ENCODE measurements at places on chromosomes 13 and 19.

GRCh38 chr19:19406878-19407632 lies 1.6 kb downstream of the GATAD2A start:
- DNase-seq: peak; percentile 32

- no peak for DNase-seq
Observed at GRCh38 chr13:67438465-67438864, 208.3 kb upstream of the PCDH9 start.

GRCh38 chr13:93344048-93344705 lies 117.6 kb downstream of the GPC6 start:
- no peak for DNase-seq

DNA sequence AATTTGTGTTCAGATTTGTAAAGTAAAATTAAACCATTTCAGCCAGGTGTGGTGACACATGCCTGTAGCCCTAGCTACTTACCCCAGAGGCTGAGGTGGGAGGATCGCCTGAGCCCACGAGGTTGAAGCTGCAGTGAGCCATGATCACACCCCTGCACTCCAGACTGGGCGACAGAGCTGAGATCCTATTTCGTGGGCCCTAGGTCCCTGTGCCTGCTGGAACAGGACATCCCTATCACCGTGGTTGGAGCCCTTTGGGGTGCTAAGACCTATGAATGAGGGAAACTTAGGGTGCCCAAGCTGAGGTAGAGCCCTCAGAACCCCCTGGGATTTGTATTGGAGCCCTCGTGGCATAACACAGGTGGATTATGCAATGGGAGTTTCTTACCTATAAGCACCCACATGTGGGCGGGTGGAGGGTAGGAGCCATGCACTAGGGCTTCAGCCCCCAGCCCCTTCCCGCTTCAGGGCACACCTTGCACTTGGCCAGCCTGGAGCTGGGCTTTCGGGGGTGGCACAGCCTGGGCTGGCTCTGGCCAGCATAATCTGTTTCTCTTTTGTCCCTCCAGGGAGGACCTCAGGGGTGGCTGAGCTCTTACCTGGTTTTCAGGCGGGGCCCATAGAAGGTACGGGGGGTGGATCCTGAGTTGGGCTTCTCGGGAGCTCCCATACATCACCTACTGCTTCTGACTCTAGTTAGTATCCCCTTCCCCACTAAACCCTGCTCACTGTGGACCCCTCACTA lies 7.2 kb upstream of the USF2 start:
- no peak for DNase-seq

DNA sequence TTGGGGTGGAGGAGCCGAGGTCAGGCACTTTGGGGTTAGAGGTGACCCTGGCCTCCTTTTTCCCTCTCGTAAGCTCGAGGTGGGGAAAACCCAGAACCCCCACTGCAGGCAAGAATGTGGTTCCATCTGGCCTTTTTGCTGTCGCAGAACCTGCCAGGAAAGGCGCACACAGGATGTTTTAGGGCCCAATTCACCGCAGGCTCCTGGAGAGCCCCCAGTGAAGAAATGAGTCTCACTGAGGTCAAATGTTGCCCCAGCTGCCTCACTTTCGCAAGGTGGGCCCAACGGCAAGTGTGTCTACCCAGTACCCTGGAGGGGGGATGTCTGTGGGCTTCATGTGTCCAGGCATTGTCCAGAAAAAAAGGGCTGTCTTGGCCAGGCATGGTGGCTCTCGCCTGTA lies 61.8 kb downstream of the PEX11G start:
- no peak for DNase-seq

DNA sequence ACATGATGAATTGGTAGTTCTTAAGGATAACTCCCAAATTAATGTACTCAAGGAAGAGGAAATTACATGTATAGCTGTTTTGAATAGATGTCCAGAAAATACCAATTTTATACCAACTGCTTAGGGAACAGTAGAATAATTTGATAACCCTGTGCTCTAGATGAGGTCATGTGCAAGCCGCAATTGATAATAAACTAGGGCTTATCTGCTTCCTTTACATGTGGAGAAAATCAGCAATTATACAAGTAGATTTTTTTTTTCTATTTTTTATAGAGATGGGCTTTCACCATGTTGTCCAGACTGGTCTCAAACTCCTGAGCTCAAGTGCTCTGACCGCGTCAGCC lies 9.3 kb downstream of the TPT1 start:
- no peak for DNase-seq

GRCh38 chr19:34402074-34402600 lies 2.1 kb upstream of the PDCD2L start:
- no peak for DNase-seq

DNA sequence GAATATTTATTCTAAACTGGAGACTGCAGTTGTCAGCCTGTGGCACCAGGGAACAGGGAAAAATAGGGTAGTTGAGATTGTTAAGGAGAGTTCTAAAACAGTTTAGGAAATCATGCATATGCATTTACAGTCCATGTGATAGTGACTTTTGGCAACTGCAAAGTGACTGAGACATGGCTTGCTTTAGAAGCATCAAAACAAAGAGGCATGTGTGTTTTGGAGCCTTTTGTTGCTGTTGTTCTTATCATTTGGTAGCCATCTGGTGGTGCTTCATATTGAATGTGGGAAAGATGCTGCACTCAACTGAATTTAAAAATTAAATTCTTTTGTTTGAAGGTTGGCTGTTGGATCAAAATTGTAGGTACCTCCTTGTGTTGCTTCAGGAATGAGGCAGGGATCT lies 10.2 kb upstream of the EBPL start:
- no peak for DNase-seq

DNA sequence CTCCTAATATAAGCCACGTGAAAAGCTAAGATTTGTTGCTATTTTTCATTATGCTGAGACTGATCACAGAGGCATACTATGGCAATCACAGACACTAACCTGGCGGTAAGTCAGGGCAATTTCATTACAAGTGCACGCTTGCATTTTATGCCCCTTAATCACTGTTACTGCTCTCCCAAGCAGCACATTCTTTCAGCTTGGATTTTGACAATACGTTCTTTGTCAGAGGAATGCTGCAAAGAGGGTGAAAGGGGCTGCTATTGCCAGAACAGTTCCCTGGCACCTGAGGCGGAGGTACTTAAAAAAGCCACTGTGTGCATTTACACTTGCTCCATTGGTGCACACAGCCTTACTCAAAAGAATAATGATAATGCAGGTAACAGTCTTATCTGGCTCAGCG lies 346.6 kb downstream of the RFC3 start:
- no peak for DNase-seq

DNA sequence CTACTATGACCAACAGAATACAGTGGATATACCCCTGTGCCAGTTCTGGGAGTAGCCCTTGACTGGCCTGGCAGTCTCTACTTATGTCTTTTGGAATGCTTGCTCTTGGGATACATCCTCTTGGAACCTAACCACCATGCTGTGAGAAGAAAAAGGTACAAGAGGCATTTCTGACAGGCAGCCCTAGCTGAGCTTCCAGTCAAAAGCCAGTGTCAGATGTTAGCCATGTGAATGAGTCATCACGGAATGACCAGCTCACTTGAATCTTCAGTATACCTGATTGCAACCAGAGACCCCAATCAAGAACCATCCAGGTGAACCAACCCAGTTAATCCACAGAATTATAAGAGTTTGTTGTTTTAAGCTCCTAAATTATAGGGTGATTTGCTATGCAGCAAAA lies 4.1 kb downstream of the CCDC169 start:
- DNase-seq: no peak

- DNase-seq: no peak
Observed at GRCh38 chr13:77219401-77219800, 107.5 kb downstream of the MYCBP2 start.

DNA sequence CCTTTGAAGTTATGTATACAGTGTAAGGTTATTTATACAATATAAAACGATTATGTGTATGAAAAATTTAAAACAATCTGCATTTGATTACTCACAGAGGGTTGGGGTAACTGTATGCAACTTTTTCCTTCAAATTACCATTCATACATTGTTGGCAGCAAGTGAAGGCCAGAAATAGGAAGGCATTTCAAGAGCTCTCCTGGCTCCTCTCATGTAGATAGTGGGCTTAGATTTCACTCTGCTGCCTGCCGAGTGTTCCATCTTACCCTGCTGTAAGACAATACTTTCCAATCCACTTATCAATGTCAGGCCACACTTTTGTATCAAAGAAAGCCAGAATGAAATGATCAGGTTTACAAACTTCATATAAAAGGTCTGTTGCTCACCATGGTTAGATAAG lies 245.2 kb downstream of the DNAJC15 start:
- no peak for DNase-seq

- no peak for DNase-seq
Observed at GRCh38 chr13:113664751-113665596, 2.0 kb upstream of the GRK1 start.

DNA sequence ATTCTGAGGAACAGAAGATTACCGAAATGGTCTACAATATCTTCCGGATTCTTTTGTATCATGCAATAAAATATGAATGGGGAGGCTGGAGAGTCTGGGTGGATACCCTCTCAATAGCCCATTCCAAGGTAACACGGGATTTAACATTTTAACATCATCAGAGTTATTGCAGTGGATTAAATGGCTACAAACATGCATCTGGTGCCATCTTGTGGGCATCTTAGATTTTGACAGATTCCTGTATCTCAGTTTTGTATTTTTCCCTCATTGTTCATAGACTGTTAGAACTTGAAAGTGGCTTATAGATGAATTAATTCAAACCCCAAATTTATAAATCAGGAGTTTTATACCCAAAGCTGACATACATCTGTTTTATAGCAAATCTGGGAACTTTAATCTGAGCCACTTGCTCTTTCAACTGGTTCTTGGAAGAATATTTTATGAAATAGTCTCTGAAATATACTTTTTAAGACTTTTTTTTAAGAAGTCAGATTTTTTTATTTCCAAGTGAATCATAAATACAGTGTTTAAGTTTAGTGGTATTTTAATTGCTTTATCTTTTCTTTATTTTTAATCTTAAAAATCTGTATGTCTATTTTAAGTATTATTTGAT lies 215.2 kb downstream of the NBEA start:
- peak; percentile 26 for DNase-seq

DNA sequence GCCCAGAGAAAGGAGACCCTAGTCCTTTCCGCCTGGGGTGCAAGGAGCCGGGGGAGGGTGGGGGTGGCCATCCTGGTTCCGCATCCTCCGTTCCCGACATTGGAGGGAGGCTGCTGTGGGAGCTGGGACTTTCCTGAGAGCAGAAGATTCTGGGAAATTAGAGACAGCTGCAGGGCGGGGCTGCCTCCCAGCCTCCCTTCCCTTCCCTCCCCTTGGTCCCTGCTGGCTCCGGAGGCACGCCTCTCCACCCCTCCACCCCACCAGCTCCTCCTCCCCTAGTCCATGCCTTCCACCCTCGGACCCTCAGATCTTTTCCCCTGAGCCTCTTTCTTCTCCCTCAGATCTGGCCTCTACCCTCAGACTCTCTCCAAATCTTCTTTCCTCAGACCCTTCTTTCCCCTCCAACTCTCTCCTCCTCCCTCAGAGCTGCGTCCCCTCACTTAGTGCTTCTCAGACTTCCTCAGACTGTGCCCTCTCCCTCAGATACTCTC lies 3.1 kb upstream of the BCL3 start:
- DNase-seq: no peak

GRCh38 chr13:40433577-40433976 lies 232.9 kb downstream of the FOXO1 start:
- peak; percentile 43 for DNase-seq

DNA sequence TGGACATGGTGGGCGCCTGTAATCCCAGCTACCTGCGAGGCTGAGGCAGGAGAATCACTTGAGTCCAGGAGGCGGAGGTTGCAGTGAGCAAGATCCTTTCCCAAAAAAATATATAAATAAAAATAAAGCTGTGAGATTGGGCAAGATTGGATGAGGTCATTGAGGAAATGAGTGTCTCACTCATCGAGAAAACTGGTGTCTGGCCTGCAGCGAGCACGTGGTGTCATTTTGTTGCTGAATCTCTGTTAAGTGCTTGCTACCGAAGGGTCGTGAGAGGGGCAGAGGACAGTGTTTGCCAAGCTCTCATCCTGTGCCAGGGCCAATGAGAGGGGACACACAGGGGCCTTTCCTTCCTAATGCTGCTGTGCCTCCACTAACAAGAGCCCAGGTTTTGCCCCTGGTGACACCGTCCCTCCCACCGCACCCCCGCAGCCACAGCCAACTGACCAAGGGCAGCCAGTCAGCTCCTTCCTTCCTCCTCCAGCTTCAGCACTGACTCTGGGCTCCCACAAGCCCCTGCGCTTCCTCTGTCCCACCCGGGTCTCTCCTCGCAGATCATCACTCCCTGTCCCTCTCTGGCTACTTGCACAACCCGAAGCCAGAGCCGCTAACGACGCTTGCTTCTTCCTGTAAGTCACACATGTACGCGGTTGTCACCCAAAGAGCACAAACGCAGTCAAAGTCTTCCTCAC lies 3.2 kb downstream of the POLD1 start:
- DNase-seq: no peak

DNA sequence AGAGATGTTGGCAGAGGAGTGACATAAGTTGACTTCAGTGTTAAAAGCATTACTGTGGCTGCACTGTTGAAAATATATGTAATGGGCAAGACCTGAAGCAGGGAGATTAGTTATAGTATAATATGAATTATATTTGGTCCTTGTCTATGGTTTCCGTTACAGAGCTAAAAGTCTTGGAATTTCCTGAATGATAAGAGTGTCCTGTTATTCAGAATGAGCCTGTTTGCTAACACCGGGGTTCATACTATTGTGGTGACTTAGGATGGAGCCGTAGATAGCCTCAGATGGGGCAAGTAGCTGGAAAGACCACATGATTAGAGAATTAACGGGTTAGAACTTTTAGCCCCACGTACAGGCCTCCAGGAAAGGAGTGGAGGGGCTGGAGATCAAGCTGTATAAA lies 5.7 kb downstream of the USPL1 start:
- no peak for DNase-seq

DNA sequence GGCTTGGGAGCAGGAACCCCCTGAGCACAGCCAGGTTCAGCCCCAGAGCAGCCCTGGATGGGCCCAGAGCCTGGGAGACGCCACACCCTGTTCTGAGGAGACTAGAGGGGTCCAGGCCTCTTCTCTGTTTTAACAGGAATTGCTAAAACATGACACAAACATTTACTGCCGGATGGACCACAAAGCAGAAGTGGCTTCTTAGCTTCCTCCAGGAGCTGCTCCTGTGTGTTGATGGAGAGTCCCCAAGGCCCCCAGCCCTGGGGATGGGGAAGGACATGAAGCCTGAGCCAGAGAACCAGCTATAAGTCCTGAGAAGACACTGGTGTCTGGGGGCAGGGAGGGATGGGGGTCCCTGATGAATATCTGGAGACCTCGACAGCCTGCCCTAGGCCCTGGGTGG lies 14.6 kb downstream of the CEACAM3 start:
- DNase-seq: no peak

DNA sequence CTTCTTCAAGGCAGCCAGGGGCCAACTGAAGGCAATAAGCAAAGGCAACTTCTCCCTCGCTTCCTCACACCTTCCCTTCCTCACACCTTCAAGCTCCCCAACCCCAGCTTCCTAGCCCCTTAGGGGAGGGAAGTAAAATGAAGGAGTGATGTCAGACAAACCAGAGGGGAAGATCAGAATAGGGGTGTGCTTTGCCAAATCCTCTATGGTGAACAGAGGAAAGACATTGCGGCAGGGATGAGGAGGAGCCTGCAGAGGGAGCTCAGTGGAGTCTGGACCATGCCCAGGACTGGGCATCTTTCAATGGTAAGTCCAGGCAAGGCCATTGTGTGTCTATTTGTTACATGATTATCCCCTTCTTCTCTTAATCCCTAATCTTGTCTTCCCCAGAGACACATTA lies 164.0 kb downstream of the TSHZ3 start:
- DNase-seq: no peak

GRCh38 chr19:13118424-13119193 lies 545 bp downstream of the NACC1 start:
- DNase-seq: no peak

Measured in CD4-positive, alpha-beta T cell (primary cell).